Daoy (cell line): ENCODE measurements at places on chromosomes 11 and 22. TPM values are rescaled to one million over a fixed set of nuclear protein-coding genes. Genes with fewer than 3 reads are reported as not detected.

The MACROD1 gene
- total RNA-seq = 19.4 and 47.1 TPM in 2 replicates

The PKNOX2 gene
- total RNA-seq = 0.54 and 1.4 TPM in 2 replicates

The MS4A3 gene
- total RNA-seq = not detected in 2 replicates

The ATG16L2 gene
- total RNA-seq = 1.3 and 2.3 TPM in 2 replicates

The MIAT gene
- total RNA-seq = 0.06 and 0.27 TPM in 2 replicates
